Globus pallidus (tissue), 1 donor: ENCODE measurements at places on chromosomes 4 and X.

- DNase-seq = no peak
Observed at GRCh38 chr4:148447681-148448080, 5.5 kb upstream of the NR3C2 start.

DNA sequence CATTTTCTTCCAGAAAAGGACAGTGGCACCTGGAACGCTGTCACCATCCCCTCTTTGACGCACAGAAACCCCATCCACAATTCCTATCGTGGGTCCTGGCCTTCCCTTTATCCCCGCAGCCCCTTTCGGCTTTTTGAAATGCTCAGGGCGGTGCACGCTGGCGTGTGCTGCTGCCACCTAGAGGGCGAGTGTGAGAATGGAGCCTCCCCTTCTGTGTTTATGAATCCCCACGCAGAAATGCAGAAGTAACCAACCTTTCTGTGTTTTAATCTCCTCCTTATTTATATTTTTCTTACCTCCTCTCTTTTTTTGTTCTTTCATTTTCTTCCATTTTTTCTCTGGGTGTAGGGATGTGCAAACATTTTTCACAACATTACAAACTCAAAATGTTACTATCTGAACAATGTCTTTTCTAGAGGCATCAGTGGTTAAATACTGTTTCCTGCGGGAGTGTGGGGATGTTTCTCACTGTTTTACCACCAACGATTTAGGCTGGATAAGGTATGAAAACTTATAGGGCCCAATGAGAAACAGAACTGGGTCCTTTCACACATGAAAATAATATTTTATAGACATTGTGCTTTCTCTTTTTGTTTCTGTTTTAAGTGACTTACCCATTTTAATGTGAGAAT, 50.0 kb downstream of the TMA16 start:
- DNase-seq = peak; percentile 58

- DNase-seq = peak; percentile 0
Observed at GRCh38 chrX:101347859-101348451, 587 bp downstream of the TIMM8A start.

DNA sequence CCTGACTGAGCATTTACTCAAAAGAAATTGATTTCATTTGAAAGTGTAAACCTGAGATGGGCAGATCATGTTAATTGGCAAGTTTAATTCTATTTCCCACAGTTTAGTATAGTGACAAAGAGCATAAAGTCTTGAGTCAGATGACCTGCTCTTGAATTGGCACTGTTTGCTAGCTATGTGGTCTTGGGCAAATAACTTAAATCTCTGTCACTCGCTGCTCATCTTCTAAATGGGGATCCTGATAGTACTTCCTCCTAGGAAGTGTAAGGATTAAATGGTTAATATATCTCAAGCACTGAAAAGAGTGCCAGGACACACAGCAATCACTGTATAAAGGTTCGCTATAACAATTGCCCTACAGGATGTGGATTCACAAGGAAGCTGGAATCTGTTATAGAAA, 242.8 kb upstream of the JADE1 start:
- DNase-seq = no peak

DNA sequence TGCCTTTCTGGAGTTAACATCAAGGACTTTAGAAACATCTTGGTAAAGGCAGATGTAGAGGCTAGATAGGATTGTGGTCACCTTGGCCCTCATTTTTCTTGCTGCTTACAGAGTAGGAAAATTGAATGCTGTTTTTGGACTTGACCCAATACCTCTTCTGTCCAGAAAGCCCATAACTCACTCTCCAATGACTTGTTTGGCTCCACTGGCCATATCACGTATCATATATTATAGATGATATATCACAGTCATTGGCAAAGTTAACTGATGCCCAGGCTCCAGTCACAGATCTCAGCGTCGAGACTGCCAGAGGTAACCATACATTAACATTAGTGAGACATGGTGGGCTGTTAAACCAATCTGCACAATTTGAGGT, 88.1 kb upstream of the PLAC1 start:
- DNase-seq = no peak

- DNase-seq = no peak
Observed at GRCh38 chrX:72276478-72276953, 532 bp downstream of the RPS4X start.

- DNase-seq = no peak
Observed at GRCh38 chrX:24676403-24677024, 17.2 kb upstream of the POLA1 start.

DNA sequence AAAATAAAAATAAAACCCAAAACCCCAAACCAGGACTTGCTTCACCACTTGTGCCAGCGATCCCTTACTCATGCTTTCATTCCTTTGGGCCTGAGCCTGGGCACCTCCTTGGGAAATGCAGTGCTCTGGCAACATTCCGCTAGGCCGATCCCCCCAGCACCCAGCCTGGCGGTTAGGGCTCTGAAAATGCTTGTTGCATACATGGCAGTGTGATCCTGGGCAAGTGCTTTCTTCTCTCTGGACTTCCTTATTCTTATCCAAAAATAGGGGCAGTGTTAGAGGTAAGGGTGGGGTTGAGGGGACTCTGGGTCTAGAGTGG, 4.6 kb downstream of the ZNF185 start:
- DNase-seq = no peak

DNA sequence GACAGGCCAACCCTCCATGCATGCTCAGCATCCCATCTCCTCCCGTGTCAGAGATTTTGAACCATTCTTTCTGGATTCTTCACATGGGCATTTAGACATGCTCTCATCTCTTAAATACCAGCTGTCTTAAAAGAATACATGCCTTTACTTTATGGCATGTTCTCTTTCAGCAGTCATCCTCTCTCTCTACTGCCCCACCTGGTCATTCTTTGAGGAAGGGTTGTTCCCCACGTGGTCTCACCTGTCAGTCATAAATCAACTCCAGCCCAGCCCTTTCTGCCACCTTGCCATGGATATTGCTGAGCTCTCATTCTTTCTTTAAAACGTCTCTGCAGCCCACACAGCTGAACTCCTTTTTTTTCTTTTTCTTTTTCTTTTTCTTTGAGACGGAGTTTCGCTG, 111.3 kb downstream of the ARHGAP10 start:
- DNase-seq = no peak

DNA sequence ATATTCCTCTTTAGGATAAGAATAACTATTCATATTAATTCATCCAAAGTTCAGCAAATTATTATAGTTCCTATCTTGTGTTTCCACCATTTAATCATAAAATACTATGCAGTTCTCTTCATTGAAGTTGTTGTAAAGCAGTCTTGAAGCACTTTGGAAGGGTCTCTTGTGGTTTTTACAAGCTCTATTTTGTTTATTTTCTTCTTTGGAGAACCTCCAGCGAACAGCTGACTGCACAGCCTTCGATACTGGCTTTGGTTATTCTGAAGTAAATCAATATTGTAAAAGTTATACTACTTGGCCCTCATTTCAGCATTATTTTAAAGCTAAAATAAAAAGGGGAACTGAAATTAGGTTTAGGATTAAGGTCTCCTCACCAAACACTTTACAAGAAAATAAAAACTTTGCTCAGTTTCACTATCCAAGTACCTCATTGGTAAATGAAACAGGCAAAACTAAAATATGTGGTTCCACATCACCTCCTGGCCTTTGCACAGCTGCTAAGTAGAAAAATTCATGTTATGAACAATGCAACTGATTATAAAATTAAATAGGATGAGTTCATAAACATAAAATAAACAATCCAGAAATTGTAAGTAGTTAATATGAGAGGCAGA, 1629.2 kb upstream of the ADGRL3 start:
- DNase-seq = no peak

GRCh38 chr4:122479935-122480416, 23.5 kb upstream of the IL2 start:
- DNase-seq = no peak

GRCh38 chr4:154720618-154721267, 23.1 kb upstream of the LRAT start:
- no peak for DNase-seq

- no peak for DNase-seq
Observed at GRCh38 chr4:95516528-95517017, 32.2 kb downstream of the UNC5C start.

- no peak for DNase-seq
Observed at GRCh38 chr4:145346081-145346480, 135.6 kb upstream of the SMAD1 start.

GRCh38 chr4:57498251-57498650, 388.1 kb upstream of the IGFBP7 start:
- no peak for DNase-seq

DNA sequence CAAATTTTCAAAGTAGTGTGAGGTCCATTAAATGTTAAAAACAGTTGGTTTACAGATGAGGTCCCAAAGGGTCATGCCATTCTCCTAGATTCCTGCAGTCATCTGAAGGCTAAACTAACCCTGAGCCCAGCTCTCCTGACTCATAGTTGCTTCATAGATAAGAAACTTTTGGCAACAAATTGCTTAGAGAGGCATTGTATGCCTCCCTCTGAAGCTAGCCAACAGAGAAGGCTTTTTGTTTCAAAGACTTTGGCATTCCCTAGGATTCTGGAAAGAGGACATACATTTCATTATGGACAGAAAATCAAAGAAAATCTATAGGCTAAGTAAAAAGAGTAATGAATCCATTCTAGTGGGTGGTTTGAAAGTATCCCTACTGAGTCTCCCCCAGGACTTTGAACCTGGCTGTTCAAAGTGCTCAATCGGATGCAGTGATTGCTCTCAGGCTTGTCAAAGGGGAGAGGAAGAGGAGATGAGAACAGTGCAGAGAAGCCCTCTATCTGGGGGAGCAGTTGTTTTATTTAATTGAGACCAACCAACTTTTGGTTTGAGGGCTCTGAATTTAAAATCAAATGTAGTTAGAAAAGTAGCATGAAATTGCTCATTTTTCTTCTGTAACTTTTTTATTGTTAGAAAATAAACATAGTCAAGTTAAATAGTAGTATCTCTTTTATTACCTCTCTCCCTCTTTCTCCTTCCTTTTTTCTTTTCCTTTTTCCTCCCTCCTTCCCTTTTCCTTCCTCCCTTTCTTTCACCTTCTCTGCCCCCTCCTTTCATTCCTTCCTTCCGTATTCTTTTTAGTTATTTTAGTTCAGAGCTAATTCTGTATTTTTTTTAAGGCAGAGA, 72.3 kb upstream of the ZNF518B start:
- DNase-seq = no peak

DNA sequence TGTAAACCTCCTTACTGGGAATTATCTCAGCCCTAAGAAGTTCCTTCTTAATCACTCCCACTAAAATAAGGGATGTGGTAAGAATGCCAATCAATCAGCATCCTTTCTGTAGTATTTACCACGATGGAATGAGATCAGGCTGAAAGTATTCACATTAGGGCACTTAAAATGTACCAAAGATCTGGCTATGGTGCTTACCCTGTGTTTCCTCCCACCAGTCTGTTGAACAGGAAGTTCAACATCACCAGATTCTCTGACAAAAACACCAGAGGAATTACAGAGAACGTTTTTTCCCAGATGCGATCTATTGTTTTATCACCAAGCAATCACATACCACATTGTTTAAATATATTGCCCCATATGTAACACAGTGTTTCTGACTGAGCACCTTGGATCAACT, 2.1 kb upstream of the CLCN3 start:
- DNase-seq = no peak

DNA sequence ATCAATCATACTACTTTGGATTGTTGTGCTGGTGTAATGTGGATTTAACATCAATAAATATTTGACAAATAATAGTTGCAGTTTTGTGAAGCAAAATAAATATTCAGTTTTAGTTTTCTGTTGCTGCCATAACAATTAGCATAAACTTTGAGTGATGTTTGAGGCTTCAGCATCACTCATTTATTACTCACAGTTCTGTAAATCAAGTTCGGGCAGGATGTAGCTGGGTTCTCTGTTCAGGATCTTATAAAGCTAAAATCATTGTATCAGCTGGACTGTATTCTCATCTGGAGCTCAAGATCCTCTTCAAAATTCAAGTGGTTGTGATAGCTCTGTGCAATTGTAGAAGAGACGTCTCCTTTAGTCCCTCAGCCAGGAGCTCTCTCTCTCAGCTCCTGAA, 81.7 kb downstream of the CBR4 start:
- DNase-seq = no peak

DNA sequence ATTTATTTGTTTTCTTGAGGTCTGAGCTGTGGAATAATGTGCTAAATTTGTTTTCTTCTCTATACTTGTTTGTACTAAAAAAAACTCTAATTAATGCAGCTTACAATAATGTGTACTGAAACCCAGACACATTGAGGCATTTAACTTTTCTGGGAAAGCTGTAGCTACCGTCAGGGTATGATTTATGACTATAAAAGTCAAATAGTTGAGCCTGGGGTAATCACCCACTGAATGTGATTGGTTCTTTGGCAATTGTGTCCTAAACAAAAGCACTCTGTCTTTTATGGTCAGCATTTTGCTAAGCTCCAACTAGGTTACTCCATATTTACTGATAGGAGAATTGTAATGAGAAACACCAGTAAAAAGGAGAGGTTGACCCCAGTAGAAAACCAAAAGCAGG, 65.9 kb upstream of the CBLL2 start:
- DNase-seq = no peak

GRCh38 chrX:23788521-23788920, 5.5 kb downstream of the SAT1 start:
- DNase-seq = no peak

- no peak for DNase-seq
Observed at GRCh38 chrX:103737696-103738095, 27.0 kb downstream of the TMEM31 start.

- DNase-seq = no peak
Observed at GRCh38 chr4:117137145-117137544, 51.8 kb upstream of the TRAM1L1 start.

DNA sequence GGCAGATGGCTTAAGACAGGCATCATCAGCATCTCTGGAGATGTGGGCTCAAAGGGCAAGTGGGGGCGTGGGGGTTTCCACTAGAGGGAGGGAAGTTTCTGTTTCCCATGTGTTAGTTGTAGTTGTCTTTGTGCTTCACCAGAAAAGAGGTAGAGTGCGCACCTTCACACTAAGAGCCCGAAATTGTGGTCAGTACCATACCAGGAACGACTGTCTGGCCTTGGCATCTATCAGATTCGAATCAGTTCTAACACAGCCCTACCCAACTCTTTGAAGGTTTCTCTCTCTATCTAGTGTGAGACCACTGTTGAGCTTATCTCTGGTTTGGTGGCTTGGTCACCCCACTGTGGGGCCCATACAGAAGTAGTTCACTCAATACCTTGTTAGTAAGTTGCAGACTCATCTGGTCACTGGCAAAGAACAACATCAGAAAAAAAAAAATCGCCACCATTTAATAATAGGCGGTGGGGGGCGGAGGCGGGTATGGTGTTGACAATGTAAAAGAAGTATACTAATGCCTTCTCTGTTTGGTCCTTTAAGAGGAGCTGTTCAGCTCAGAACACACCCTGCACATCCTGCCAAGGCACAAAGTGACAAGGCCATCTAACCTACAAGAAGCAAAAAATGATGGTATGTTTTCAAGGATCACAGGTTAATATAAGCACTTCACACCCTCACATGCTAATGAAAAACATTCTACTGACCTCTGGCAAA, 71.1 kb downstream of the NYX start:
- DNase-seq = no peak

DNA sequence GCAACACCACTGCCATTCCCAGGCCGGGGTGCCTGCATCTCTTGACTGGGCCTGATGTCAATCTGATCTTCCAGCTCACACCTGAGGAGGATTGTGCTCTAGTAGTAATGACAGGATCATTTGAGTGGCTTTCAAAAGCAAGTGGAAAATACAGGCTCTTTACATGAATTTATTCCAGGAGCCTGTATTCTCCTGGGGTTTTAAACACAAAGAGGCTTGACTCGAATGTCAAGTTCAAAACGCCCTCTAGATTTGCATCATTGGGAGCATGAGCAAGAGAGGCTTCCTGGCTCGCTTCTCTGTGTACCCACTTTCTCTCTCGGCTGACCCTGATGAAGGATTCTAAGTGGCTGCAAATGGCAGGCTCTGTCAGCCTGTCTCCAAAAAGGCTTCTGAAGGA, 199.5 kb upstream of the PUDP start:
- no peak for DNase-seq

- no peak for DNase-seq
Observed at GRCh38 chrX:50111742-50112141, 89.1 kb downstream of the AKAP4 start.
